ENCODE measurements at places on chromosomes 5 and 9.

DNA sequence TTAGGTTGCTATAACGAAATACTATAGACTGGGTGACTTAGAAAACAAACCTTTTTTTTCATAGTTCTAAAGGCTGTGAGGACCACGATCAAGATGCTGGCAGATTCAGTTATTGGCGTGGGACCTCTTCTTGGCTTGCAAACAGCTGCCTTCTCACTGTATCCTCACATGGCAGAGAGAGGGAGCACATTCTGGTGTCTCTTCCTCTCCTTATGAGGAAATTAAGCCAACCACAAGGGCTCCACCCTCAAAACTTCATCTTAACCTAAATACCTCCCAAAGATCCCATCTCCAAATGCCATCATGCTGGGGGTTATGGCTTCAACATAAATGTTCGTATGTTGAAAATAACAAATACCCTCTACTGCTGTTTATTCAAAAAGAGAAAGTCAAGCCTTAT is 197.1 kb downstream of the CEMIP2 start:
- DNase-seq, result no peak

GRCh38 chr5:17180864-17181723 is 36.3 kb upstream of the BASP1 start:
- DNase-seq, result peak; percentile 67

GRCh38 chr9:133375116-133375723 is 640 bp downstream of the SURF4 start:
- no peak for DNase-seq

- no peak for DNase-seq
These were observed 68.5 kb upstream of the CEP78 start for GRCh38 chr9:78167356-78167755.

DNA sequence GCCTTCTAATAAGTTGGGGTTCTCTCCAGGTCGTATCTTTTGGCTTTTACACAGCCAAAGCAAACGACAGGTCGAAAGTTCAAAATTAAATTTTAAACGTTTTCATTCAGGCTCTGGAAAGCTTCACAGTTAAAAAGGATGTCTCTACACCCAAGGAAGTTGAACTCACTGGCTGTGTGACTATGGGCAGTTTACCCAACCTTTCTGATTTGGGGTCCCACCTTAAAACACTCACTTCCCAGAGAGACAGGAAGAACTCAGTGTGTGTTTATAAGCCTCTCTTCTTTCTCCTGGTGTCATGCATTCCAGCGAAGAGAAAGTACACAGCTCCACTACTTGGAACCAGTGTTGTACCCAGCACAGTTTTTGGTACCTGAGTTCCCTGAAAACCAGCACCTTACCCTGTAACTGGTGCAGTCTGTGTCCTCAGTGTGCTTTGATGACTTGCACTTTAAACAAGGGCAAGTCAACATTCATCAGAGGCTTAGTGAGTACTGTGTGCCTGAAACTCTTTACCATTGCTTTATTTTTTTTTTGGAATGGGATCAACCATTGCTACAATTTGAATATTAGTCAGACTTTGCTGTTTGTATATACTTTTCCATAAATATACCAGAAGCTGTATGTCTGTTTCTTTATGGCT is 1.7 kb downstream of the SRD5A1 start:
- DNase-seq, result no peak

DNA sequence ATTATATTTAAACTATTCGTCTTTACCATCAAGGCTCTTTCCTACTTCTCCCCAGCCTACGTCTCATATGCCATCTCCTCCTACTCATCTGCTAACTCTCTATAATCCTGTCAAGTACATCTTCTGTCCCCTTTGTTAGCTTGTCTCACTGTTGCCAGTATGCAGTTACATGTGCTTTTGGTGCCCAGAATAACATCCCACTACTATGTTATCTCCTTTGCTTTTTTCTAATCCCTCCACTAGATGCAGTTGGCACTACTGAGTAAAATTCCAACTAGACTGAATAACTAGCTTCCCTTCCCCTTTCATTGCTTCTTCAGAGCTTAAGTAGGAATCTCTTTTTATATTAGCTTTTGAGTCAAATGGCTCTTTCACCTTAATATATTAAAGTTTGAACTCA is 3.0 kb upstream of the ARRDC3 start:
- DNase-seq, result no peak

- no peak for DNase-seq
These were observed 16.5 kb downstream of the PRELID2 start for GRCh38 chr5:145818604-145819003.

GRCh38 chr5:137833463-137833862 is 34.2 kb upstream of the MYOT start:
- DNase-seq, result peak; percentile 94

DNA sequence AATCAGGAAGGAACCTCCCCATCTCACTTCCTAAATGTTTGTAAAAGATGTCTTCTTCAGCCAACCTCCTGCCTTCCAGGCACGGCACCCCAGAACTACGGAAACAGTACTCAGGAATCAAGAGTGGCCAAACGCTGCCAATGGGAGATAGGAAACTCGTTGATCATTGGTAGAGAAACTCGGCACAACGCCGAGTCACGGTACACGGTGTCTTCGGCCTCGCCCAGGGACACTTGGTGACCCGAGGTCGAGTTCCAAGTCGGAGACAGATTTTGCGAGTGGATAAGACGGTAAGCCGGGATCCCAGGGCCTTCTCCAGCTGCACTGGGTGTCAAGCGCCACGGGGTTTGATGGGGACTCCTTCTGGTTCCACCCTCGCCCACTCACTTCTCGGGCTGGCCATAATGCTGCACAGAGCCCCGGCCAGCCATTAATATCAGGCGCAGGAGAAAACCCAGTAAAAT is 343 bp downstream of the KIAA0825 start:
- DNase-seq, result peak; percentile 26

GRCh38 chr5:122463221-122463620 is 151.2 kb downstream of the SNCAIP start:
- DNase-seq, result no peak

DNA sequence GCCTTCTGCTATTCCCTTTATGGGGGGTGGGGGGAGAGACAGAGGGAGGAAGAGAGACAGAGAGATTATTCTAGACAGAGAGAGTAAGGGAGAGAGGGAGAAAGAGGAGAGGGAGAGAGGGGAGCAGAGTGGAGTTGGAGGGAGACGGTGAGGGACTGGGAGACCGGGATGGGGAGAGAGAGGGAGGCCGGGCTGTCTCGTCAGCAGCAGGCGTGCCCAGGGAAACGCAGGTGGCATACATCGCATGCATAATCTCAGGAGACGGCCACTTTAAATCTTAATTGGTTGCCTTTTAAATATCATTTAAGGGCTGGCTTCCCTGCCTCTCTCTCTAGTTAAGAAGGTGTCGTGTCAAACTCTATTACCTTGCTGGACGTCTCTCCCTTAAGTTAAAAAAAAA is 8.4 kb downstream of the IRX4 start:
- DNase-seq, result no peak

- DNase-seq, result no peak
These were observed 493.4 kb upstream of the COX7C start for GRCh38 chr5:86124333-86124732.

GRCh38 chr5:173622183-173623047 is 6.0 kb upstream of the BOD1 start:
- no peak for DNase-seq

DNA sequence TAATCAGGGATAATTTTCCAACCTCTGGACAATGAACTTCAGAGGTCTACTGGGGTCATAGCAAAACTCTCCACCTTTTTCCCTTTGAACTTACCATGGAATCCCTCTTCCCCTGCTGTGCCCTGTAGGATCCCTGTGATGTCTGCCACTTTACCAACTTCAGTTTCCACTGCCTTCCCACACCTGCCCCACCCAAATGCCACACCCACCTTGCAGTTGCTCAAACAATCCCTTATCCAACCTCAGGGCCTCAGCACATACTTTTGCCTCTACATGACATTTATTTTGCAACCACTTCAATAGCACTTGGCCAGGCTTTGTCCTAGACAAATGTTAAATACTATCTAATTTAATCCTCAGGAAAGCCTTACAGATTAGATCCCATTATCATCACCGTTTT is 463.7 kb upstream of the WWC1 start:
- no peak for DNase-seq

DNA sequence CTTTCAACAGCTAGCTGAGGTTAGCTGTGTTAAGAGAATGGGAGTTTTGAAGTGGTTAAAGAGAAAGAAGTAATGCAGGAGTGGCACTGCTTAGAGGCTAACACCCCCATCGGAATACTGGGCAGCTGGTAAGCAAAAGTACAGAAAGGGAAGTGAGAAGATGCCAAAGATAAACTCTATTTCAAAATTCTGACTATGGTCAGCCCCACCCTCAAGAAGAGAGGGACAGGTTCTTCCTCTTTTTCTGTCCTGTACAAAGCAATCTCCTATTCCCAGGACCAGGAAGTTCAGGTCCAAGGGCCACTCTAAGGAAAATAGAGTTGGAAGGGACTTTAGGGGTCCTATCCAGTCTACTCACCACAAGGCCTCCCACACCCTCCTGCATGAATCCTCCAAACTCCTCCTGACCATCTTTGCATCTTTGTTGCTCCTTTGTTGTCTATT is 45.9 kb upstream of the JAK2 start:
- no peak for DNase-seq

DNA sequence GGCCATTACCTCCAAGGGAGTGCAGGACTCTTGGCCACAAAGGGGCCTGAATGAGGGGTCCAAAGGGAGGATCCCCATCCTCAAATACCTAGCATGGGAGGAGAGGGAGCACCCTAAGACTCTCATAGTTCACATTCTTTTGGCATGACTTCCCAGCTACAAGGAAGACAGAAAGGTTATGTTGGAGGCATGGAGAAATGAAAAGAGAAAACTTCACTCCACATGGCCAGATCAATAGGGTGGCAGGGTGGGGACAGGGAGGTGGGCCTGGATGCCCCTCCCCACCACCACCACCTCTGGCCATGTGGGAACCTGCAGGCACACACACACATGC is 97.6 kb downstream of the PAX5 start:
- DNase-seq, result no peak

DNA sequence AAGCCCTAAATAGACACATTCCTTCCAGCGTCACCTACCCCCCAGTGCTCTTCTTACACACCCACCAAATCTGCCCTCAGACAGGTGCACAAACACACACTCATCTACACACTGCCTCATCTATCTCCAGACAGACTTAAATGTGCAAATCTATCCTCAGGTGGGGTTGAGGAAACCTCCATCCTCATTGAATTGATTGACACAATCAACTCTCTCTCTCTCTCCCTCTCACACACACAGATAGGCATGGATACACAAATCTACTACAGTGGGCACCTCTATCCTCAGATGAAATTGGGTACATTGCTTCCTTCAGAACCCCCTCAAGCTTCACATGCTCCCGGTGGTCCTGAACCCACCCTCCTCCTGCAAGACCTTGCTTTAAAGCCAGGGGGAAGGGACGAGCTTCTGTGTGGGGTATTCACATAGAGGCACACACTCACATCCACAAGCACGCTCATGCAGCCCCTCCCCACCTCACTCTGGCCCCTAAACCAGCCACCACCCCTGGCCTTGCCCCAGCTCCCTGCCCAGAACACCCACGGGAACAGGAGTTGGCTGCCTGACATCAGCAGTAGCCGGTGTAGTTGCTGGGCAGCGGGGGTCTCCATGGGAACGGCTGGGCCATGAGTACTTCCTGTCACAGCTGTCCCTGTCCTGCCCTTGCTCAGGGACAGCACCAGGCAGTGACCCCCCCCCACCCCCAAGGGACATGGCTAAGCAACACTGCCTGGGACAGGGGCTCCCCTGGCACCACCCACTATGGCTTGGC is 22.8 kb downstream of the PCDH1 start:
- DNase-seq, result no peak

All from kidney epithelial cell (primary cell).